ENCODE measurements at places on chromosomes 11 and 22.

GRCh38 chr11:64998690-64999431 is 2.1 kb upstream of the BATF2 start:
- no peak for DNase-seq

DNA sequence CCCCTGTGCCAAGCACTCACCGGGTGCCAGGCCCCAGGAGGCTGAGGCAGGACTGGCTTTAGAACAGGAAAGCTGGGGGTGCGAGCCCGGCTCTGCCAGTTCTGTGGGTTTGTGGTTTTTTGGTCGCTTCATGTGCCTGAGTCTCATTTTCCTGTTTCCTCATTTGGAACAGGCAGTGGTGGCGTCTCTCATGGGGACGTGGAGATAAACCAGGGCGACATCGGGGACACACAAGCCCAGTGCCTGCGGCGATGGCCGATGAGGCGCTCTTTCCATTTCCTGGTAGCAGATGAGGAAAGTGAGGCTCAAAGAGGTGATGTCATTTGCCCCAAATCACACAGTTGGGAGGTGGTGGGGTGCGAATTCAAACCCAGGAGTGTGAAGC is 20.8 kb upstream of the CHKA start:
- no peak for DNase-seq

GRCh38 chr11:447923-448731 is 2.0 kb upstream of the PTDSS2 start:
- peak; percentile 75 for DNase-seq

- no peak for DNase-seq
Observed at GRCh38 chr11:19772480-19772879, 59.8 kb downstream of the NAV2 start.
